ENCODE measurements at places on chromosomes 7 and 10. TPM values are rescaled to one million over a fixed set of nuclear protein-coding genes. Genes with fewer than 3 reads are reported as not detected.

Gene MMRN2
- total RNA-seq, result 17.4 TPM

Gene TMEM196
- 0.26 TPM for total RNA-seq

Gene ZNF680
- total RNA-seq, result 14.8 TPM

Gene POLD2
- 64.6 TPM for total RNA-seq
